ENCODE measurements at places on chromosomes 7 and 10.

- peak; percentile 67 for DNase-seq
Observed at GRCh38 chr10:123007558-123008354, 839 bp downstream of the IKZF5 start.

DNA sequence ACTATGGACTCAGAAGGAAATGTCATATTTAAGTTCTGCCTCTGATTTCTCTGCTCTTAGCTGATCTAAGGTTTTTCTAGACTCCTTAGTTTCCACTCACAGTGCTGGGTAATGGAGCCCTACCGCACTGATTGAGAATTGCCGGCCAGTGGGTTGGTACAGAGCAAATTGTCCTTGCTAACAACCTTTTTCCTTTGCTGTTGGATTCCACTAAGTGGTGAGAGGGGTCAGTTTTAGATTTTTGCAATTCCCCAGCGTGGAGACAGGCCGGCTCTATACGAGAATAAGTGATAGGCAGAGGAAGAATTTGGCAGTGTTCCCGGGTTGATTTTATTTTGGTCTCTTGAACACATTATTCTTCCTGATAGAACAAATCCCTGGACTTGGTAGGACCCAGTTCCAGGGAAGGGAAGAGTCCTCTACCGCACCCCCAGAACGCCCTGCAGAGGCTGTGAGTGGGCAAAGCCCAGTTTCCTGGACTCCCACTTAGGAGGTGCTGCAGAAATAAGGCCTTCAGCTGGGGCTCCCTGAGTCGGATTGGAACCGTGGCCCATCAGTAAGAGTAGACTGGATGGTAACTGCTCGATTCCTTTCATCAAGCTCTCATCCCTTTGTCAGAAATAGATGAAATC, 3.0 kb upstream of the NRP1 start:
- peak; percentile 84 for DNase-seq

GRCh38 chr10:21954690-21955089, 48.8 kb downstream of the DNAJC1 start:
- DNase-seq, result no peak

DNA sequence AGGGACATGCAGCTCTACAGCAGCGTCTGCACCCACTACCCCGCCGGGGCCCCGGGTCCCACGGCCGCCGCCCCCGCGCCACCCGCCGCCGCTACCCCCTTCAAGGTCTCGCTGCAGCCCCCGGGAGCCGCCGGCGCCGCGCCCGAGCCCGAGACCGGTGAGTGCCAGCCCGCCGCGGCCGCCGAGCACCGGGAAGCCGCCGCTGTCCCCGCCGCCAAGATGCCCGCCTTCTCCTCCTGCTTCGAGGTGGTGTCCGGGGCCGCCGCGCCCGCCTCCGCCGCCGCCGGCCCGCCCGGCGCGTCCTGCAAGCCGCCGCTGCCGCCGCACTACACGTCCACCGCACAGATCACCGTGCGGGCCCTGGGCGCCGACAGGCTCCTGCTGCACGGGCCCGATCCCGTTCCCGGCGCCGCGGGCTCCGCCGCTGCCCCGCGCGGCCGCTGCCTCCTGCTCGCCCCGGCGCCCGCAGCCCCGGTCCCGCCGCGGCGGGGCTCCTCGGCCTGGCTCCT, 631 bp downstream of the OTUD1 start:
- DNase-seq, result no peak

DNA sequence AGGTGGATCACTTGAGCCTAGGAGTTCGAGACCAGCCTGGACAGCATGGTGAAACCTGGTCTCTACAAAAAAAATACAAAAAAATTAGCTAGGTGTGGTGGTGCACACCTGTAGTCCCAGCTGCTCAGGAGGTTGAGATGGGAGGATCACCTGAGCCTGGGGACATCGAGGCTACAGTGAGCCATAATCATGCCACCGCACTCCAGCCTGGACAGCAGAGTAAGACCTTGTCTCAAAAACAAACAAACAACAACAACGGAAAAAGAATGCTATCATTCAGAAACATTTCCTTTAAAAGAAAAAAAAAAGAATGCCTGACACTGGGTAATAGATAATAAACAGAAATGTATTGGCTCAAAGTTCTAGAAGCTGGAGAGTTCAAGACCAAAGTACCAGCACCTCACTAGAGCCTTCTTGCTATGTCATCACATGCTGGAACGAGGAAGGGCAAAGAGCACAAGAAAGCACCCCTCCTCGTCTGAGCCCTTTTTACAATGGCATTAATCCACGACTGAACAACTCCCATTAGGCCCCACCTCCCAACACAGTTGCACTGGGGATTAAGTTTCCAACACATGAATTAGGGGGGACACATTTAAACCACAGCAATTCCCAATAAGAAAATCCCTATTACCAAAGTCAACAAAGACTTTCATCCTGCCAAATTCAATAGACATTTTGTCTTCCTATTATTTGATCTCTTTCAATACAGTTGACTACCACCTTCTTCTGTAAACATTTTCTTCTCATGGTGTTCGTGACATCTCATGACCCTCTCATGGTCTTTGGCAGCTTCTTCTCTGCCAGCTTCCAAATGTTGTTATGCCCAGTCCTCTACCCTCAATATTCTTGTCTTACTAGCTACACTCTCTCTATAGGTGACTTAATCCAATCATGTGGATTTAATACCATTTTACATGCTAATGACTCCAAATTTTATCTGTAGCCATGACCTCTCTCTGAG, 20.0 kb downstream of the AKR1D1 start:
- DNase-seq, result no peak

GRCh38 chr10:27741173-27742091, 4.2 kb downstream of the MKX start:
- no peak for DNase-seq

DNA sequence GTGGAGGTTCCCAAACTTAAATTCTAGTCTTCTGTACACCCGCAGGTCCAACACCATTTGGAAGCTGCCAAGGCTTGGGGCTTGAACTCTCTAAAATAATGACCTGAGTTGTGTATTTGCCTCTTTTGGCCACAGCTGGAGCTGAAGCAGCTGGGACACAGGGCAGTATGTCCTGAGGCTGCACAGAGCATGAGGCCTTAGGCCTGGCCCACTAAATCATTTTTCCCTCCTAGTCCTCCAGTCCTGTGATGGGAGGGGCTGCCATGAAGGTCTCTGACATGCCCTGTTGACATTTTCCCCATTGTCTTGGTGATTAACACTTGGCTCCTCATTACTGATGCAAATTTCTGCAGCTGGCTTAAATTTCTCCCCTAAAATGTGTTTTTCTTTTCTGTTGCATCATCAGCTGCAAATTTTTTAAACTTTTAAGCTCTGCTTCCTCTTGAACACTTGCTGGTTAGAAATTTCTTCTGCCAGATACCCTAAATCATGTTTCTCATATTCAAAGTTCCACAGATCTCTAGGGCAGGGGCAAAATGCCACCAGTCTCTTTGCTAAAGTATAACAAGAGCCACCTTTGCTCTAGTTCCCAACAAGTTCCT, 43.6 kb upstream of the WNT16 start:
- no peak for DNase-seq

- no peak for DNase-seq
Observed at GRCh38 chr7:126079581-126079980, 1150.0 kb upstream of the POT1 start.

DNA sequence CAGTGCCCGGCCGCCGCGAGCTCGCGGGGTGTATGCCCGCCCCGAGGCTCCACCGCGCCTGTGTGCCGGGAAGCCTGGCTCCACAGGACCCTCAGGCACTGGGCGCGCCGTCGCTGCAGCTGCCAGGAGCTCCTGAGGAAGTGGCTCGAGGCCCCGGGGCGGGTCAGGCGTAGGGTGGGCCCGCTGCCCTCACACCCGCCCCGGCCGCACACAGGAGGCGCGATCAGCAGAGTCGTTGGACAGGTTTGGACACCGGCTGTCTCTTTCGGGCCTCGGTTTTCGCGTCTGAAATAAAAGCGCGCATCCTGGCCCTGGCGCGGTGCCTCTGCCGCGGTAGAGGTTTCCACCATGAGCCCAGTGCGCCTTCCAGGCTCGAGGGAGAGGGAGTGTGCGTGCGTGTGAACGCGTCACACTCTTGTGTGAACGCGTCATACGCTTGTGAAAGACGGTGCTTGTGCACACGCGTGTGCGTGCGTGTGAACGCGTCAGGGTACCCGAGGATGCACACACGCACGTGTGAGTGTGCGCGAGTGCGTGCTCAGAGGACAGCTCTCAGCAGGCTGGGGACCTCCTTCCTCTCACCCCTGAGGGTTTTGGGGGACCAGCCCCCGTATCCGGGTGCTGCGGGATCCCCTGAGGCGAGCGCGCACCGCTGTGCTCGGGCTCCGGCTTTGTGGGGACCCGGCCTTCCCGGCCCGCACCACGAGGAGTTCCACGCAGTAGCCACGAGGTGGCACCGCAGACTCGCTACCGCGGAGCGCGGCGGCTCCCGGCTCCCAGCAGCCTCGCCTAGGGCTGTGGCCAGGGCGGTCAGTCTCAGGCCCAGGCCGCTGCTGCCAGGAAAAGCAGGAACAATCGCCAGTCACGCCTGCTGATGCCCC, 83.8 kb downstream of the BMS1 start:
- DNase-seq, result peak; percentile 65

GRCh38 chr7:18974803-18975202, 142.6 kb downstream of the TWIST1 start:
- peak; percentile 75 for DNase-seq

- no peak for DNase-seq
Observed at GRCh38 chr10:68271196-68271882, 39.4 kb upstream of the ATOH7 start.

GRCh38 chr10:99551158-99551557, 18.4 kb downstream of the NKX2-3 start:
- DNase-seq, result peak; percentile 89

- no peak for DNase-seq
Observed at GRCh38 chr10:71671994-71672946, 47.3 kb downstream of the C10orf105 start.

DNA sequence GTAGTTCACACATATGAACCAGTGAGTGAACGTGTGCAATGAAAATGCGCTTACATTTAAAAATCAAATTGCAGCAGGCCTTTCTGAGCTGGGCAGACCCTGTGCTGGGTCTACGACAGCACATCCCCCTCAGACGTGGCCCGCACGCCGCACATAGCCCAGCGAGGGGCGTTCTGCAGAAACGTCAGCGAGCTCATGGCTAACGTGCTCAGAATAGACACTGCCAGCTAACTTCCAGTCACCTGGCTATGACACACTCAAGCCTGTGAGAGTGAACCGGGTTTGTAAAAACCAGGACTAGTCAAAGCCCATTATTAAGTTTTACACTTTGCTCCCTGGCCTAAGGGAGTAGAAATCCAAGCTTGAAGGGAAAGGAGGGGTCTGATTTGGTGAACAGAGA, 108.1 kb upstream of the INSIG1 start:
- DNase-seq, result no peak

DNA sequence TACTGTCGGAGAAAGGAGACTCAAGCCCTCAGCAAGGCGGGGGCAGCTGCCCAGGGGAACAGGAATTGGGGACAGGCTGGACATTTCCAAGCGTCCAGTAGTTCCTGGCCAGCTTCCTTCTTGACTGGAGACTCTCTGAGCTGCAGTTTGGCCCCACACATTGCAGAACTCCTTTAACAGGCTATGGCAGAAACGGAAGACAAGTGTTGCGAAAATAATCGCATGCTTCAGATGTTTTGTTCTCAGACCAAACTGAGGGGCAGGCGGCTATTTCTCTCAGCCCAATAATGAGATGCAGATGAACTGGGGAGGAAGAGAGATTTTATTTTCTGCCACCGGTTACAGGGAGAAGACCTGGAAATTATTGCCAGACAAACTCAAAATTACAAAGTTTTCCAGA, 88.0 kb upstream of the PFKP start:
- DNase-seq, result peak; percentile 34

Measured in fibroblast of mammary gland (primary cell).